Central memory CD8-positive, alpha-beta T cell (primary cell): ENCODE measurements at places on chromosomes 2 and 18.

- H3K4me1 ChIP-seq = peaks cover 45% of the 10 kb centered on the region
- H3K27me3 ChIP-seq = no peaks in the 10 kb centered on the region
- peak overlapping the region; percentile 98 for H3K4me3 ChIP-seq
- H3K36me3 ChIP-seq = peaks cover 34% of the 10 kb centered on the region
- peak overlapping the region; percentile 94 for H3K27ac ChIP-seq
These were observed 1.2 kb downstream of the CNOT11 start for GRCh38 chr2:101253703-101254450.

DNA sequence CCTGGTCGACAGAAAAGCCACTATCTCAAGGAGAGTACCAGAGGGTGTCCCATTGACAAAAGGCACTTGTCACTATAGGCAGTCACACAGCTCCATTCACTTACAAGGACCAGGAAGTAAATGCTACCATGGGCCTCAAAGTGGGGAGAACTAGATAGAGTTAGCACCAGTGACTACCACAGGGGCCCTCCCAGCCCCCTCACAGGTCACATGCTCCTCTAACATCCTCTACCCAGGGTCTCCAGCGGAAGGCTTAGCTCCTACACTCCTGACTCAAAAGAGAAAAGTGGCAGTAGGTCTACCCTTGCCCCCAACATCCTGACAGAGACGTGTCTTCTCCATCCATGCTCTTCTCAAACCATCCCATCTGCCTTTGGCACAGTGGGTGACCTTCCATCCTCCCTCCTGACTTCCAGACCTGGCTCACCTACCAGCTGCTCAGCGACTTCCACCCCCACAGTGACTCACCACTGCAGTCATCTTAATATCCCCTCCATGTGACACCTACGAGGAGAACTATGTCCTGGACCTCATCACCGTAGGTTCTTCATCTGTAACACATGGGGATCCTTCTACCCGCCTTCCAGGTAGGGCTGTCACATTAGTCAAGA lies 5.6 kb upstream of the DNMT3A start:
- no peak for DNase-seq
- peaks cover 4% of the 10 kb centered on the region for H3K27me3 ChIP-seq
- peaks cover 6% of the 10 kb centered on the region for H3K4me1 ChIP-seq
- no peak overlapping the region for H3K4me3 ChIP-seq

DNA sequence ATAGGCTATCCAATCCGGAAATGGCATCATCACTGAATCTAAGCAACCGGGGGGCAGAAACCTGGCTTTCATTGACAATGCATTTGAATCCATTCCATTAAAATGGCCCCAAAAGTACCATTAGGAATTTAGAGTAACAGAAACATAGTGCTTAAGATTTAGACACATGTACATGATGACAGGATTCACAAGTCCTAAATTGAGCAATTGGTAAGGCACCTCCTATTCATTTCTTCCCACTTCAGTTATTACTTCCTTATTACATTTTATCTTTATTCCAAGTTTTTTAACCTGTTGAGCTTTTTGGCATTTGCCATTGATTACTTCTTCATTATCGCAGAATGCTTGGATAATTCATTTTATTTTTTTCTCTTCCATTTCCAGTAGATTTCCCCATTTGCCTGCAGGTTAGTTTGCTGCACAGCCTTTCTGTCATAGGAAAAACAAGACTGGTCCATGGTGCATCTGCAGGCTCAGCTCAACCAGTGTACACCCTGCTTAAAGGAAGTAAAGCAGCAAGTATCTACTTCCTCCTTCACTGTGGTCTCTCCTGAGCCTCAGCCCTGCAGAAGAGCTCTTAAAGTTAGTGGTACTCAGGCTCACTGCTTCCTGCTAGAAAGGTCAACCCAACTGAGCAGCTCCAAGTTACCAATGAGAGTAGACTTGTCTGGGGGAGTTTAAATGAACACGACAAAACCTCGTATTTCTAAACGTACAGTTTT lies 89.2 kb downstream of the DOCK10 start:
- no peak for DNase-seq
- peak overlapping the region; percentile 55 for H3K4me3 ChIP-seq
- H3K27me3 ChIP-seq = no peaks in the 10 kb centered on the region
- peaks cover 2% of the 10 kb centered on the region for H3K36me3 ChIP-seq
- H3K27ac ChIP-seq = peak overlapping the region; percentile 80
- peaks cover 83% of the 10 kb centered on the region for H3K4me1 ChIP-seq

DNA sequence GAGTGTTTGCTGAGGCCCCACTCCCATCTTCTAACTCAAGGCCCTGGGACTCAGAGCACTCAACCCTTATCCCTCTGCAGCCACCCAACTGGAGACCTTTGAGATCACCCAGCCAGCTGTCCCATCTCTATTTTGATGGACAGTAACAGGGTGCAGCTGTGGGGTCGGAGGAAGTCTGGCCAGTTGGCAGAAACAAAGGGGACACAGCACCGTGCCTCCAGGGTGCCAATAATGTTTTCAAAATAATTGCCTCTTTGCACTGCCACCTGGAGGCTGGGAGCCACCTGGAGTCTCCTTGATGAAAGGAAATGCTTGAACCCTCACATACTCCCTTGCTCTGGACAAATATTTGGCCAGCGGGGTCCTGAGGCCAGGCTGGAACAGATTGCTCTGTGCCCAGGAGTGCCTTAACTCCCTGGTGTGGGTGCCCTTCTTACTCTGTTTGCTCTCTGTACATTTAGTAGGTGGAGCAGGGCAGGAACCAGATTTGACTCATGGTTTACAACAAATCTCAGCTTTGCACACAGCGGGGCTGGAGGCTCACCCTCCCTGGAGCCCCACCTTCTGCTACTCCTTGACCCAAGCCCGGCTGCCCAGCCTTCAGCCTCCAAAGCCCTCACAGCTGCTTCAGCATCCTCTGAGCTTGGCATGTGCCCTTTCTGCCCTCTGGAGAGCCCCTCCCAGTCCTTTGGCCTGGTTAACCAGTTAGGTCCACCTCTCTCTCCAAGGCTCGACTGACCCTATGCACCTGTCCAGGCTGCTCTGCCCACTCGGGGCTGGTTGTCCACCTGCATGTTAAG lies 17.2 kb downstream of the MAL start:
- H3K4me1 ChIP-seq = no peaks in the 10 kb centered on the region
- no peaks in the 10 kb centered on the region for H3K36me3 ChIP-seq
- H3K27me3 ChIP-seq = peaks cover 37% of the 10 kb centered on the region
- H3K4me3 ChIP-seq = no peak overlapping the region

DNA sequence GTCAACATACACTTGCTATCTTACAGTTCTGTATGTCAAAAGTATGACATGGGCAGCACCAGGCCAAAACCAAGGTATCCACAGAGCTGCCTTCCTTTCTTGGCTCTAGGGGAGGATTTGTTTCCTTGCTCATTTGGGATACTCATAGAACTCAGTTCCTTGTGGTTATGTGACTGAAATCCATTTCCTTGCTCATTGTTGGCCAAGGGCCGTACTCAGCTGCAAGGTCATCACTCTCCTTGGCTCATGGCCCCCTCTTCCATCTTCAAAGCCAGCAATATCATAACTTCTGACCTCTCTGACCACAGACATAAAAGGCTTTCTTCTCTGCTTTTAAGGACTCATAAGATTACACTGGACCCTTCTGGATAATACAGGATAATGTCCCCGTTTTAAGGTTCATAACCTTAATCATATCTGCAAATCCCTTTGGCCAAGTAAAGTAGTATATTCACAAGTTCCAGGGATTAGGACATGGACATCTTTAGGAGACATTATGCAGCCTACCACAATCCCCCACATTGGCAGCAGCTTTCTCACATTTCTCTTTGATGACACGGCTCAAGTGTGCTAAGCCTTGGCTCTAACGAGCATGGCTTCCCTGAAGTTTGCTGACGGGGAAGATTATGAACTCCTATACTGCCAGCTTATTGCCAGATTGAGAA lies 20.9 kb downstream of the TMEM237 start:
- no peak for DNase-seq
- H3K4me1 ChIP-seq = no peaks in the 10 kb centered on the region
- no peaks in the 10 kb centered on the region for H3K36me3 ChIP-seq
- no peaks in the 10 kb centered on the region for H3K27me3 ChIP-seq
- no peak overlapping the region for H3K27ac ChIP-seq

GRCh38 chr18:634551-635045 lies 22.9 kb upstream of the TYMS start:
- no peaks in the 10 kb centered on the region for H3K4me1 ChIP-seq
- H3K36me3 ChIP-seq = no peaks in the 10 kb centered on the region
- DNase-seq = no peak
- no peak overlapping the region for H3K27ac ChIP-seq
- no peak overlapping the region for H3K4me3 ChIP-seq

DNA sequence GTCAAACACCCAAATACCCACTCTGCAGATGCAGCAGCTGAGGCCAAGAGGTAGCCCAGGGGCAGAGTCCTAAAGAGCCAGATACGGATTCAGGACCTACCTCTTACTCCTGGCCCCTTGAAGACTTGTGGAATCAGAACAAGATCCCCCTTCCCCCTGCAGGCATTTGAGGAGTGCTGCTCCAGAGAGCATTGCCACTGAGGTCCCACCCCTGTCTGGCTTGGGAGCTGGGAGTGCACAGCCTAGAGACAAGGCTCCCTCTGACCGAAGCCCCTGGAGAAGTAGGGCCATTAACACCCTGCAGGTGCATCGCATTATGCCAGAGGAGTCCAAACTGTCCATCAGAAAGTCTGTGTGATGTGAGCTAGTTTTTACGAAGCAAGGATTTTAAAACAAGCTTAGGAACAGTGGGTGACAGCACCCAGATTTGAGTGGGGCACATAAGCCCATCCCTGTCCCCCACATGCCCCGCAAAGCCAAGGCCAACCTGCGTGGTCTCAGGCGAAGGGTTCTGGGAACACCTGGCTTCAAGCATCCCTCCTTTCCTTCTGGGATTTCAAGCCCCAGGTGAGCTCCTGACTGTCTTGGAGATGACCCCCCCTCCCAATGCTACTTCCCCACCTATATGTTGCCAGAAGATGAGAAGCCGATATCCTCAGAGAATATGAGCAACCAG lies 48.4 kb downstream of the MTERF4 start:
- DNase-seq = no peak
- H3K4me3 ChIP-seq = no peak overlapping the region
- H3K36me3 ChIP-seq = peaks cover 4% of the 10 kb centered on the region
- H3K27ac ChIP-seq = no peak overlapping the region
- peaks cover 5% of the 10 kb centered on the region for H3K4me1 ChIP-seq
- no peaks in the 10 kb centered on the region for H3K27me3 ChIP-seq

- H3K27me3 ChIP-seq = peaks cover 64% of the 10 kb centered on the region
- H3K4me1 ChIP-seq = no peaks in the 10 kb centered on the region
- H3K36me3 ChIP-seq = no peaks in the 10 kb centered on the region
- DNase-seq = no peak
- no peak overlapping the region for H3K27ac ChIP-seq
These were observed 10.2 kb downstream of the ASB18 start for GRCh38 chr2:236254001-236254400.

DNA sequence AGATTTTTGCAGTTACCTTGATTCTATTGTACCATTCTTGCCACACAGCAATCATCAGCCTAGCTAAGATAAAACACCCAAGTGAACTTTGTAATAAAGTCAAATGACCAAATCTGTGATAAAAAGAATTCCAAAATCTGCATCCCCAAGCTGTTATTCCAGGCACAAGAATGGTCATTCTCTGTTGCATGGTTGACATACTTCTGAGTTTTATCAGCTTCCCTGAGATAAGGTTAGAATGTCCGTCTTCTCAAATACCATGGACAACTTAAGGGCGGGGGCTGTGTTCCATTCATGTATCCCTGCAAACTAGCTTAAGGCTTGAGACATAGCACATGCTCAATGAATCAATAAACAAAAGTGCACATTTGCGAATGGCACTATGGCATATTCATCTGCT lies 8.1 kb upstream of the BMP10 start:
- DNase-seq = no peak
- H3K27ac ChIP-seq = no peak overlapping the region
- no peaks in the 10 kb centered on the region for H3K36me3 ChIP-seq
- H3K4me3 ChIP-seq = no peak overlapping the region

- no peaks in the 10 kb centered on the region for H3K27me3 ChIP-seq
- H3K27ac ChIP-seq = no peak overlapping the region
- no peak overlapping the region for H3K4me3 ChIP-seq
- H3K4me1 ChIP-seq = no peaks in the 10 kb centered on the region
- no peaks in the 10 kb centered on the region for H3K36me3 ChIP-seq
These were observed 557.9 kb downstream of the CCDC85A start for GRCh38 chr2:56741601-56742102.

DNA sequence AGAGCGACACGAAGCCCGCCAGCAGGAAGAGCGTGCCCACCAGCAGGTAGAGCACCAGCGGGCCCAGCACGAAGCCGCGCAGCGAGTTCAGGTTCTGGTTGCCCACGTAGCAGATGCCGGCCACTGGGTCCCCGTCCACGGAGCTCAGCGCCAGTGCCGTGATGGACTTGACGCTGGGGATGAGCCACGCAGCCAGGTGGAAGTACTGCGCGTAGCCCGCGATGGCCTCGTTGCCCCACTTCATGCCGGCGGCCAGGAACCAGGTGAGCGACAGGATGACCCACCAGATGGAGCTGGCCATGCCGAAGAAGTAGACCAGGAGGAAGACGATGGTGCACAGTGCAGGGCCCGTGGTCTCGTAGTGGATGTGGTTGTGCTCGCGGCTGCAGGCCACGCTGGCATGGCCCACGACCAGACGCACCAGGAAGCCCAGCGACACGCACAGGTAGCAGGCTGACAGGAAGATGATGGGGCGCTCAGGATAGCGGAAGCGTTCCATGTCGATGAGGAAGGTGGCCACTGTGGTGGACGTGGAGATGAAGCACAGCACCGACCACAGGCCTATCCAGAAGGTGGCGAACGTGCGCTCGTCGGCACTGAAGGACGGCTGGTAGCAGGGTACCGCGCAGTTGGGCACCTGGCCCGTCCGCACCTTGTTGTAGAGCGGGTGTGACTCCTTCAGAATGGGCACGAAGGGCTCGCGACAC lies 2.1 kb downstream of the FZD5 start:
- no peak for DNase-seq
- peaks cover 8% of the 10 kb centered on the region for H3K36me3 ChIP-seq
- H3K27me3 ChIP-seq = peaks cover 46% of the 10 kb centered on the region
- peak overlapping the region; percentile 90 for H3K4me3 ChIP-seq
- peaks cover 26% of the 10 kb centered on the region for H3K4me1 ChIP-seq

GRCh38 chr2:85838641-85839040 lies 50.1 kb downstream of the ST3GAL5 start:
- peaks cover 32% of the 10 kb centered on the region for H3K36me3 ChIP-seq
- H3K27ac ChIP-seq = no peak overlapping the region
- peaks cover 10% of the 10 kb centered on the region for H3K4me1 ChIP-seq
- DNase-seq = no peak
- no peaks in the 10 kb centered on the region for H3K27me3 ChIP-seq
- no peak overlapping the region for H3K4me3 ChIP-seq

GRCh38 chr2:235908826-235909225 lies 259.4 kb downstream of the GBX2 start:
- H3K27me3 ChIP-seq = no peaks in the 10 kb centered on the region
- H3K4me1 ChIP-seq = no peaks in the 10 kb centered on the region
- H3K27ac ChIP-seq = no peak overlapping the region
- DNase-seq = no peak
- H3K4me3 ChIP-seq = no peak overlapping the region

GRCh38 chr18:32582455-32582854 lies 111.8 kb upstream of the GAREM1 start:
- H3K4me1 ChIP-seq = no peaks in the 10 kb centered on the region
- no peak for DNase-seq
- H3K36me3 ChIP-seq = peaks cover 4% of the 10 kb centered on the region
- H3K4me3 ChIP-seq = no peak overlapping the region
- peaks cover 42% of the 10 kb centered on the region for H3K27me3 ChIP-seq
